ENCODE measurements at places on chromosomes 3 and 15.

GRCh38 chr15:49308686-49309085 is 114.4 kb upstream of the FGF7 start:
- no peak for ATAC-seq

DNA sequence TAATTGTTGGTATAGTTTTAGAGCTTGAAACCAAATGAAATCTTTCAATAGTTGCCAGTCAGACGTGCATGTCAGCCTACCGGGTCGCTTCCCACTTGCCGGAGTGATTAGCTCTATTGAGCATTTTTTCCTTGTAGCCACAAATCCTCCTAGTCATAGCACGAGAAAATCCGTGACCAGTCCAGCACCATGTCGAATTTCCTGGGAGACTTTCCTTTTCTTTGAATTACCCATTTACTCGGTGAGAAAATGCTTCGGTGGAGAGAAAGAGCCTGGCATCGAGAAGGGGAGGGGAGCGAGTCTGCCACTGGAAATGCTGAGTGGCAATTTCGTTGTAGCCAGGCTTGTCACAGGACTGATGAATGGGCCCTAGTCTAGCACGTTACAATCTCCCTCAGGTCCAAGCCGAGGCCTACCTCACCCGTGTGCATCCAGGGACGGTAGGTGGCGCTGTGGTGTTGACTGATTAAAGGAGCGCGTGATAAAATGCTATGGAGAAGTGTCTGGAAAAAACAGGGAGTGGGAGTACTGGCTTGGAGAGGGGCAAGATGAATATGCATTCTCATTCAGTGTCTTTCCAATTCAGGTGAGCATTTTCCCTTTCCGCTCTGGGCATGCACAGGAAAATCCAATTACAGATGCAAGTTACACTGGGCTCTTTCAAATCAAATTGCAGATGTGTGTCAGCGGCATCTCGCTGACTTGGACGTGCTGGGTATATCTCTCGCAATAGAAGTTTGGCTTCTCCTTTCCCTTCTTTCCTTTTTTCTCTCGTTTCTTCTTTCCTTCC is 238.8 kb downstream of the EDEM1 start:
- peak; percentile 87 for ATAC-seq

DNA sequence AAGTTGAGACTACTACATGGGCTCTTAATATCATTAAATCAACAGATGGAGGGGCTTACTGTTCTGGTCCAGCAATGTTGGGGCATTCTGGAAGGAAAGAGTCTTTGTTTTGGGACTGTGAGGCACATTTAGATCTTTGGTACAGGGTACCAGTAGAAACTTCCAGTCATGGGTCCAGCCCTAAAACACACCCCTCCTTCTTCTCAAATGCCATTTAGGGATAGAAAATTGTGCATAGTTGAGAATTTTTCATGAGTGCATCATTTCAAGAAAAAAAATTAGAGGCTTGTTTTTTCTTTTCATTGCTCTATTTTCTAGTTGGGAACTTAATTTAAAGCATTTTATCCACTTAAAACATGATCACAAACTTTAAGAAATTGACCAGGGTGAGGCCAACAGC is 4.1 kb upstream of the RTP1 start:
- ATAC-seq, result no peak

- no peak for ATAC-seq
Observed at GRCh38 chr15:64597477-64597822, 137.1 kb downstream of the ZNF609 start.

GRCh38 chr3:197305854-197306253 is 7.4 kb upstream of the DLG1 start:
- no peak for ATAC-seq
